Hippocampal formation (tissue), 2 donors: ENCODE measurements at places on chromosomes 16 and 17.
A peak's percentile ranks its signal among the peaks of the same experiment; 100 is the strongest.

GRCh38 chr17:801660-802059 lies 19.5 kb downstream of the MRM3 start:
- no peak for DNase-seq

GRCh38 chr17:41494524-41494923 lies 4.8 kb upstream of the KRT36 start:
- no peak for DNase-seq

DNA sequence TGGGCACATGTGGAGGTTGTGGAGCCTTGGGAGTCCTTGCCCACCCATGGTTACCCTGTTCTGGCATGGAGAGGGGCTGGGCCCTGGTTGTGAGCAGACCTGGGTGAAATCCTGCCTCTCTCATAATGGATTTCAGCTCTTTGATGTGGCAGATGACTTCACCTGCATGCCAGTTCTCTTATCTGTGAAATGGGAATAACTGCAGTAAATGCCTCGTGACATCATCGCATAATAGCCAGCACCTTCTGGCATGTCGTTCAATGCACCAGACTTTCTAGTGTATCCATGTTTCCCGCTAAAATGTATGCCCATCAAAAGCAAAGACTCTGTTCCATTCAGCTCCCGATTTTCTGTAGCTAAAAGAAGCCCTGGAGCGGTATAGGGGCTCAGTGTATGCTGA lies 197.6 kb downstream of the MAF start:
- no peak for DNase-seq

- no peak for DNase-seq
Measured at GRCh38 chr17:55263569-55264277, 1.0 kb upstream of the HLF start.

DNA sequence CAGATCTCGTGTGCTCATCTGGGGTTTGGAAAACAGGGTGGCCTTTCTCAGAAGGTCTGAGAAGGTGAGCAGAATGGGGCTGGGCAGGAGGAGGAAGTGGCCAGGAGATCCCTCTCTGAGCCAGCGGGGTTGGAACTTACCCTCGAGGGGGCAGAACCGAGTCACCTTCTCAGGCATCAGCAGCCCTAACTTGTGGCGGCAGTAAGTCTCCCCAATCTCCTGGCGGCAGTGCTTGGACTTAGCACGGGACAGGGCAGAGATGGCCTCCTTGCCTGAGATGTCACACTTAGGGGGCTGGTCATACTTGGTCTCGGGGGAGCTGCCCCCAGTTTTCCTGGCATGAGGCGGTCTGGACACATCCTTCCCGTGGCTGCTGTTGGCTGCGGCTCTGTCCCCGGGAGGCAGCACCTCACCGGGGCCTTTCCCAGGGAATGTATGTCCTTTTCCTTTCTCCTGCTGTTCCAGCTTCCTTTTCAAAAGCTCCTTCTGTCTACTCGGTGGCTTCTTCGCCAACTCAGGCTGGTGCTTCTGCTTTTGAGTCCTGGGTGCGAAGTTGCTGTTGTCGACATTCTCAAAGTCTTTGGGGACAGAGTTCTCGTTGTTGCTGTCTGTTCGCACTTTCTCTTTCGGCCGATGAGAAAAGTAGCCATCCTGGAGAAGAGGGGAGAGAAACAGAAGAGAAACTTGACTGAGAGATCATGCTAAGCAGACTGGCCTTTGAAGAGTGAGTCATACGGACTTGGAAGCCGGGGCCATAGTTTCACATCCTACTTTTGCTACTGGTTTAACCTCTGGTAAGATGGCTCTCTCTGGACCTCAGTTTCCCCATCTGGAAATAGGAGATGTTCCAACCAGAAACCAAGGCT lies 211.7 kb downstream of the XYLT1 start:
- no peak for DNase-seq

GRCh38 chr16:4915226-4915761 lies 21.7 kb downstream of the PPL start:
- no peak for DNase-seq

GRCh38 chr17:49180303-49180702 lies 30.1 kb downstream of the GNGT2 start:
- DNase-seq: peak; percentile 7

GRCh38 chr16:49634235-49635008 lies 221.5 kb downstream of the ZNF423 start:
- no peak for DNase-seq

DNA sequence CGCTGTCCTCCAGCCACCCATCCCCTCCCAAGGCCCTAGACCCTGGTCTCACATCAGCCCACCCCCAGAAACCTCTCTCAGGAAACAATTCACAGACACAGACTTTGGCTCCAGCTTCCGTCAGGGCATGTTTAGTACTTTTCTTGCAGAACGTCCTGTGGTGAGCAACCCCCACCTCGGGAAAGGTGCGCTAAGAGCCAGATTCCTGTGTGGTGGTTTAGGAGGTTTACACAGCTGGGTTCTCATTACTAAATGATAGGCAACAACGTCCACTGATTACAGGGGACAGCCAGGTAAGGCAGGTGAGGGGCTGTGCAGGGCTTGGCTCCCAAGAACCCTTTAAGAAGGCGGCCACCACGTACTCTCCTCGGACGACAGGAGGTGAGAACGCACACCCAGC lies 29.3 kb downstream of the KIFC3 start:
- no peak for DNase-seq

- DNase-seq: no peak
Measured at GRCh38 chr17:10210151-10210574, 11.8 kb upstream of the GAS7 start.

DNA sequence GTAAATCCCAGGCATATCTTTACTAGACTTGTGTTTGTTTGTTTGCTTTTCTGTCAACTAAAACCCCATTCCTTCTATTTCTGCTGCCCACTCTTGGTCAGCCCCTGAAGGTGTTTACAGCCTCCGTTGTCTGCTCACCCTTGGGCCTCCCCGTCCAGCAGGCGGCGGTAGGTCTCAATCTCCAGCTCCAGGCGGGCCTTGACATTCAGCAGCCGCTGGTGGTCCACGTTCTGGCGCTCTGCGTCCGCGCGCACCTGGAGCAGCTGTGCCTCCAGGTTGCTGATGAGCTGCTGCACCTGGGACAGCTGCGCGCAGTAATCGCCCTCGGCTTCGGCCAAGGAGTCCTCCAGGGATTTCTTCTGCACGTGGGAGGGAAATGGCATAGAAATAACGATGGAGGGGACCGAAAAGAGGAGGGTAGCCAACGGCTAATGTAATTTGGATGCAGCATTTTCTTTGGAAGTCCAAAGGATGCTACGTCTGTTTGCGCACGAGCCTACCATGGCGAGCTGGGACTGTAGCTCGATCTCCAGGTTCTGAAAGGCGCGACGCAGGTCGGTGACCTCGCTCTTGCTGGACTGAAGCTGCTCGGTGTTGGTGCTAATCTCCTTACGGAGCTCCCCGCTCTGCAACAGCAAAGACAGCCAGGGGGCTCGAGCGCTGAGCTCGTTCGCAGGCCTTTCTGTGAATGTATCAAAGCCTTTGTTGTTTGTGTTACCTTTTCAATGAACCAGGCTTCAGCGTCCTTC lies 3.9 kb downstream of the KRT12 start:
- DNase-seq: no peak

- DNase-seq: no peak
Measured at GRCh38 chr17:80938556-80938955, 53.1 kb upstream of the CHMP6 start.

- DNase-seq: no peak
Measured at GRCh38 chr17:30318155-30318554, 15.7 kb downstream of the TMIGD1 start.

- DNase-seq: no peak
Measured at GRCh38 chr16:86170720-86171119, 271.8 kb downstream of the IRF8 start.

DNA sequence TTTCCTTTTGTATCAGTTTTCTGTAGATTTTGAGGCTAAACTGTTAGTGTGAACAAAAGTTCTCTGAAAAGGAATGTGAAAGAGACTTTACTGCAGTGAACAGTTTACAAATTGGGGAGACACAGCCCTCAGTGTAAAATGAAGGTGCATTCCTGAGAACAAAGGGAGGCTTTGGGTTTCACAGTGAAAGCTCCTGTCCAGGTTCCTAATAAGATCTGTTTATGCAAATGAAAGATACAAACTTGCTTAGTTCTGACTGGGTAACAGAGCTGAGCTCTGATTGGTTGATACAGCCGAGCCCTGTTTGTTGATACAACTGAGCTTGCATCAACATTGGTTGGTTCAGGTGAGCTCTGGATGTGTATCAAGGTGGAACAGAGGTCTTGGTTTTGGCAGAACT lies 8.3 kb upstream of the CDRT15 start:
- DNase-seq: no peak

GRCh38 chr17:38600416-38600815 lies 5.3 kb downstream of the SRCIN1 start:
- no peak for DNase-seq

DNA sequence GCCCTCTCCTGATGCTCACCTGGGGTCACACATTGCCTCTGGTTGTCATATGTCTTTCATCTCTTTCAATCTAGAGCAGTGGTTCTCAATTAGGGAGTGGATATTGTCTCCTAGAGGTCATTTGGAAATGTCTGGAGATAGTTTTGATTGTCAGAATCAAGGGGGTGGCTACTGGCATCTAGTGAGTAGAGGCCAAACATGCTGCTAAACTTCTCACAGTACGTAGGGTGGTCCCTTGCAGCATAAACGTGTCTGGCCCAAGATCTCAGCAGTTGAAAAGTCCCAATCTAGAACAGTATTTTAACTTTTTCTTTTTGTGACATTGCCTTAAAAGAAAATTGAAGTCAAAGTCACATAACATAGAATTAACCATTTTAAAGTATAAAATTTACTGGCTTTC lies 30.5 kb upstream of the SLC5A10 start:
- no peak for DNase-seq

DNA sequence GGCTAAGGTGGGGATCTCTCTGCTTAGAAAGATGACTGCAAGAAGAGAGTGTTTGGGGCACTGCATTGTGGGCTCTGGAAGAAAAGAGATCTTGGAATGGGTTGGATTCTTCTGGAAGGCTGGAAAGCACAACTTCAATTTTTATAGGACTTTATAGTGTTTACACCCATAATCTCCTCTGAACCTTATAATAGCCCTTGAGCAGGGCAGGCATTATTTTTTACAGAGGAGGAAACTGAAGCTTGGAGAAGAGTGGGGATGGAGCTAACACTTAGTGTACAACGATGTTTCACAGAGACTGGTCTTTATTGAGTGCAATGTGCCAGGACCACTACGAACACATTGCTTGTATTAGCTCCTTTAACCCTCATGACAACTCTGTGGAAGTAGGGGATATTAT lies 10.4 kb downstream of the TNS4 start:
- no peak for DNase-seq

GRCh38 chr16:82319038-82319437 lies 149.0 kb upstream of the MPHOSPH6 start:
- no peak for DNase-seq
